ENCODE measurements at places on chromosomes 4 and X. TPM values are rescaled to one million over a fixed set of nuclear protein-coding genes. Genes with fewer than 3 reads are reported as not detected.

- DNase-seq: no peak
These were observed 197.1 kb upstream of the UGT8 start for GRCh38 chr4:114401483-114401882.

DNA sequence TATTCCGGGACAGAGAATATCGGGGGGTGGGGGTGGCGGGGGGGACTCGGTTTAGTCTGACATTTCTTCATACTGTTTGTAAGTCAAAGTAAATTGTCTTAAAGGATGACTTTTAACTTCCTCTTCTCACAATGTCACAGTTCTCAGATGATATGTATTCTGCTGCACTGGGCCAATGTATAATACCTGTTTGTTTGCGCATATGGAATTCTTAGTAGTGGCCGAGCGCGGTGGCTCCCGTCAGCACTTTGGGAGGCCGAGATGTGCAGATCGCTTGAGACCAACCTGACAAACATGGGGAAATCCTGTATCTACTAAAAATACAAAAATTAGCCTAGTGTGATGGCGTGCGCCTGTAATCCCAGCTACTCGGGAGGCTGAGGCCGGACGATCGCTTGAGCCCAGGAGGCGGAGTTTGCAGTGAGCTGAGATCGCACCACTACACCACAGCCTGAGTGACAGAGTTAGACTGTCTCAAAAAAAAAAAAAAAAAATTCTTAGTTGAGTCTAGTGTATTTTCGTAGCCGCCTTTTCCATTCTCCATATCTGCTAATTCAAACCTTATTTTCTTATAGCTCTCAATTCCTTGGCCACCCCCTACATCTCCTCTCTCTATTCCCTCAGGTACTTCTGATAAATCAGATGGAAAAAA lies 851 bp downstream of the POLR2B start:
- peak; percentile 32 for DNase-seq

- no peak for DNase-seq
These were observed 101.3 kb downstream of the RRAGB start for GRCh38 chrX:55818673-55819375.

GRCh38 chr4:98293104-98293887 lies 32.1 kb downstream of the RAP1GDS1 start:
- peak; percentile 33 for DNase-seq

- peak; percentile 99 for DNase-seq
These were observed 161.7 kb downstream of the BTC start for GRCh38 chr4:74632634-74633033.

DNA sequence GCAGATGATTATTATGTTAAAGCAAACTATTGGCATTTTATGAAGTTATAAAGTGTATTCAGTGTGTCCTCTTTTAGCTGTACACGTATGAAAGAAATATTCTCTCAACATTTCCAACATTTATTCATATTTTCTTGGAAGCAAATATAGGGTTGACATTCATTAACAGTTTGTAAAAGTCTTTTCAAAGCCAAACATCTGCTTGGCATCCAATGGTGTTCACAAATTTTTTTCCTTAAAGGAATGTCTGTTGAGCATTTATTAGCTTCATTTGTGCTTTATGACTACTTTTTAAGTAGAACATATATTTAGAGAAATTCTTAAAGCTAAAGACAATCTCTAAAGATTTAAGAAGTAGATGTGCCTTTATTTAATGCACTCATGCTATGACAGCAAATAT lies 83.0 kb downstream of the SHISA3 start:
- DNase-seq: no peak

- no peak for DNase-seq
These were observed 6.0 kb downstream of the PLXNB3 start for GRCh38 chrX:153769865-153770600.

DNA sequence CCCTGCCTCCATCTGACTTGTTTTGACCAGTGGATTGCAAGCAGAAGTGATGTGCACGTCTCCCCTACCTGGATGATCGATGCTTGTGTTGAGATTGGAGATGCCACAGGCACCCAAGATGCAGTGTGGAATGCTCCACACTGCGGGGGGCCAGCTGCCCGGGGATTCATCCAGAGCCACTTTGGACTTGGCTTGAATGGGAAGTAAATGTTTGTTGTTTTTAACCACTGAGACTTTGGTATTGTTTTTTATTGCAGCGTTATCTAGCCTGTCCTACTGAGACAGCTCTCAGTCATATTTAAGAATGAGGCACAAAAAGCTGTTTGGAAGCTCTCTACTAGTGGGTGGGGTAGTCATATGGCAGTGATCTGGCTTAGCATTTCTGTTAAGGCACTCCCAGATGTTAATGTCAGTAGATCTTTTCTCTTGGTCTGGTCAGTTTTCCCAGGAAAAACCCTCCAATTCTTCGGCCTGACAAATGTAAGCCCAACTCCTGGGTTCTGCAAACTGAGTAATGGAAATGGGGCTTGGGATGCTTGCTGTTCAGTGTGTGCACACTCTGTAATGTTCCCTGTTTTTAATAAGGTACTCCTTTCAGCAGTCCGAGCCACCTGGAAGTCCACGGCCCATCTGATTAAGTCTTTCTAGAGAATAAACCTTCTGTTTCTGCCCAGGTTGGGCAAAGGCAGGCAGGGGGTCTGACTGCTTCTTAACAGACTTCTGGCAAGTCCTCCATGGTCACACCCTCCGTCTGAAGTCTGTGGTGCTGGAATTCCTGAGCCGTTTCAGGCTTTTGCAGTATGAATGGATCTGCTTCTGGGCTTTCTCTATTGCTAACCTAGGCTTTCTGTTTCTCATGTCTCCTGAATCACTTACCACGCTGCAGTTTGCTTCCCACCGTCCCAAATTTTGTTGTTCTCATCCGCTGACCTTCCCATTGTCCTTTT lies 74.8 kb downstream of the WWC2 start:
- DNase-seq: no peak

DNA sequence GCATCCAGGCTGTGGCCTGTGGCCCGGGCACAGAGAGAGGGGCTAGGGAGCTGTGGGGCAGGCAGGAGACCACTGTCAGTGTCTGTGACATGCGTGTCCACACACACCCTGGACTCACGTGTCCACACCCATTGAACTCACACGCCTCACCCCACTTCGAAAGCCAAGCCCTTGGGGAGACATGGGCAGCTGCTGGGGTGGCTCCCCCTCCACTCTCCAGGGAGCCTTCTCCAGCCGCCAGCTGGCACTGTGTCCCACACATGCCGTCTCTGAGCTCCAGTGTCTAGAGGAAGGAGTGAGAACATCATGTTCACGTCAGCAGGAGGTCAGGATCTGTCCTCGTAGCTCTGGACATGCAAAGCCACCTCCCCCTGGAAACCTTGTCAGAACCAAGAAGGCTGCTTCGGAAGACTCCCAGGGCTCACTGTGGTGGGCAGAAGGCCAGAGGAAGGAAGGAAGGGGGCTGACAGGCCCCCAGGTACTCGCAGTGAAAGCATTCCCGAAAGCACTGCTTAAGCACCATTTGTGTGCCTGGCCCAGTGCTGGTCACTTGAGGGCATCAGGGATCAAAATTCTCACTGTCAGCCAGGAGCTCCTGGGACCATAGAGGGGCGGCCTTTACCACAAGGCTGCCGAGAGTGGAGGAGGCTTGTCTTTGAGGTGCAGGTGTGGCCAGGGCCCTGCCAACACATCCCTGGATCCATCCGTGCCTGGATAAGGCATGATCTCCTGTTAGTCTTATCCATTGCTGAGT lies 61.4 kb downstream of the HTRA3 start:
- DNase-seq: no peak

- DNase-seq: no peak
These were observed 165.7 kb upstream of the CT83 start for GRCh38 chrX:116628464-116628863.

DNA sequence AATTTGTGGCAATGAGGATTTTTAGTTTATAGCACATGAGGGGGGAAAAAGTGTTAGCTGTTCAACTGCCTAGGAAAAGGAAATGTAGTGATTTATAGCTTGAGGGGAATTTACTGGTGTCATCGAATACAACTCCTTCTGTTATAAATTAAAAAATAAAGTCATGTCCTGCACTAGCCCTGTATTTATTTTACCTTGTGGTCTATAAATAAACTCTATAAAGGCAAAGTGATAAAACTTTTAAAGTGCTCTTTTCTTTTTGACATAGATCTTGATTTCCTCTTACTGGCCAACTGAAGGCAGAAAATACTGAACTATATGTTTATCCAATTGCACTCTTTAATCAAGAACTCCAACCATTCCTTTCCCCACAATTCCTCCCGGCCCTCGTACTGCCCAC lies 672.1 kb upstream of the SLIT2 start:
- no peak for DNase-seq

DNA sequence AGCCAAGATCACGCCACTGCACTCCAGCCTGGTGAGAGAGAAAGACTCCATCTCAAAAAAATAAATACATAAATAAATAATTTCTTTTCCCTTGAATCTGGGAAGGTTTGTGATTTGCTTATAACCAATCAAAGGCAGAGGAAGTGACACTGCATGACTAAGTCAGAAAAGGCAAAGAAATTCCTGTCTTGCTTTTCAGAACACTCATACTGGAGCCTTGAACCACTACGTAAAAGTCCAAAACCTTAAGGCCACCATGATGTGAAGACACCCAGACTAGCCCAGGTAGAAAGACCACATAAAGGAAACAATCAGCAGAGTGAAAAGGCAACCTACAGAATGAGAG lies 36.6 kb downstream of the TMEM156 start:
- DNase-seq: no peak

DNA sequence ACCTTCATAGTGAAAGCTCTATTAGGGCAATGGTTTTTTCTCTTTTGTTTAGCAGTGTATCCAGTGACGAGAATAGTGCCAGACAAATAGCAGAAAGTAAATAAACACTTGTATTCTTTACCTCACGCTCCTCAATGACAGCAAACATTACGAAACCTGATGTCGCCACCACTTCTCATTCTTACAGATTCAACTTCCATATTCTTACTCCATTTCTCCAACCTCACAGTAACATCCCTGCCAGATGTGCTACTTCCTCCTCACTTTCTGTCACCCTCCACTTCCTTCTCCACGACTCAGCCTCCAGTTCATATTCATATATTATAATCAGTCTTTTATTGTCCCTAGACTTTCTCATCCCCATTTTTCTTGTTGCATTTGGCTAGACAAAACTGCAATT lies 1956.2 kb upstream of the AGA start:
- no peak for DNase-seq

DNA sequence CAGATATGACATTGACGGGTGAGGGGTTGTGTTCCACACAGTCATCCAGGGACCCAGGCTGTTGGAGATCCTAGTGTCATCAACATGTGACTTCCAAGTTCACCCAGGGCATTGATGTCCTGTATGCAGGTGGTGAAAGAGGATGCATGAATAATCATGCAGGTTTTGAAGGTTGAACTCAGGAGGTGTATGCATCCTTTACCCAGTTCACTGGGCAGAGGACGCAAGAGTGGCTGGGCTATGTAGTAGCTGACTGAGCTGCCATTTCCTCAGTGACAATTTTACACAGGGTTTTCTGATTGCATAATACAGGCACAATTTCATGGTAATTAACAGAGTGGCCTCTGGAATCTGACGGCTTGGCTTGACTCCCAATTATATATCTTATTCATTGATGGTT lies 323.0 kb downstream of the HS3ST1 start:
- DNase-seq: no peak

- DNase-seq: no peak
These were observed 32.5 kb downstream of the TLL1 start for GRCh38 chr4:165905405-165906027.

- DNase-seq: no peak
These were observed 22.0 kb downstream of the GUCY1B1 start for GRCh38 chr4:155780775-155781174.

GRCh38 chr4:38365261-38365660 lies 298.7 kb upstream of the KLF3 start:
- no peak for DNase-seq

DNA sequence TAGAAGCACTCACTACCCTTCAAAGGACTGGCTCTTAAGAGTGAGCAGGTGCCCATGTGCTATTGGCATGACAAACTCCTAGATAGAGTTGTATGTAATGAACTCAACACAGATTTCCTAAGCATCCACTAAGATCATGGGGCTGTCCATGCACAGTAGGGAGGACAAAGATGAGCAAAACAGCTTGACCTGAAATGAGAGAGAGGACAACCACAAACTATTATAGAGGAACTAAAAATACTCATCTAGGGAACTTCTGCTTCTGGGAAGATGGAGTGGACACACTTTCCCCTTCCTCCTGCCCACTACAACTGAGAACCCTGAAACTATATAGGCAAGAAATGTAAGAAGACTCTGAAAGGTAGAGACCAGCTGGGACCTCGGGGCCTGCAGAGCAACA lies 20.8 kb upstream of the TMEM128 start:
- DNase-seq: no peak

DNA sequence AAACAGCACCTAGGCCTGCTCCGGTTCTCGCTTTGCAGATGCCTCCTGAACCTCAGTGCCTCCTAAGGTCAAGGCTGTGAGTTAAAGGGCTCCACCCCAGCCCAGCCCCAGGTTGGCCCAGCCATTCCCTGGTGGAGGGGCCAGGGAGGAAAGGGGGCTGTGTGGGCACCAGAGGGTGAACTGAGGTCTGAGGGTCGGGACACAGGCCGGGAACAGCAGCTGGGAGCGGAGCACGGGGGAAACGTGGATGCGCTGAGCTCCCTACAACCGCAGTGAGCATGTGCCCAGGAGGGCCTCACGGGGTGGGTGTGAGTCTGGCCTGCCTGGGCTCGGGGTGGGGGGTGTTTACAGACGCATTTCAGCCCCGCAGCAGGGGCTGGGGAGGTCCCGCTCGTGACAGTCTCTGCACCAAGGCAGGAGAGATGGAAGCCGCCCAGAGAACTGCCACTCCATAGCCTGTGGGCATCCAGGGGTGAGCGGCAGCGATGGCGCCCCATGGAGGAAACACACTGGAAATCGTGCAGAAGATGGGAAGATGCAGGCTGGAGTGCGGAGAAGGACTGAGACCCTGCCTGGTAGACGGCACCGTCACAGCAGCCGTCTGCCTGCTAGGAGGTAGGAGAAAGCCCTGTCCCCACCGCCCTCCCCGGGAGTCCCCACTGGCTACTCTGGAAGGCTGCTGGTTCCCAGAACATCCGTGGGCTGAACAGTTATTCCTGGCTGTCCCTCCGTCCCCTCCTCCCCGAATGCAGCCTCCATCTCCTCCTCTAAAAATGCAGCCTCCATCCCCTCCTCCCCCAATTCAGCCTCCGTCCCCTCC lies 9.9 kb upstream of the SLC25A6 start:
- no peak for DNase-seq

DNA sequence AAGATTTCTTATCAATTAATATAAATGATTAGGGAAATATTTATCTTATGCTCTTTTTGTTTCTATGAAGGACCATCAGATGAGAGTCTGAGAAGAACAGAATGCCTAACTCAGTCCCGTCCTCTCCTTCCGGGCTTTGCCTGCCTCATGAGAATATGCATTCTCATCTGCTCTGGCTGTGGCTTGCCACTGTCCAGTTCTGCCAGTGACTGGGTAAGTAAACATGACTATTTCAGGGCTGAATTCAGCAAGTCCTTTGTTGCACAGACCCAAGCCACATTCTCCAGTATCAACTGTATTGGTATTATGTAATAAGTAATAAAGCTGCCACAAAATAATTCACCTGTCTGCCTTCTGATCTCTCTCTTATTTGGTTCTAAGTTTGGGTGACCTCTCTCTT lies 110.7 kb downstream of the WDFY3 start:
- peak; percentile 20 for DNase-seq

Gene RBM47
- total RNA-seq: 0.27 TPM

Gene BEX2
- total RNA-seq: 55.1 TPM

Gene DBET
- total RNA-seq: 0.99 TPM

Gene FOXO4
- total RNA-seq: 13.8 TPM

Gene CYBB
- under 0.01 TPM for total RNA-seq

Gene DOK7
- 19.3 TPM for total RNA-seq

Gene SNCA
- 53.8 TPM for total RNA-seq

Gene PDHA2
- total RNA-seq: not detected

Gene RTL9
- total RNA-seq: not detected

Gene NAA11
- total RNA-seq: not detected
